ENCODE measurements at places on chromosomes 16 and 17. TPM values are rescaled to one million over a fixed set of nuclear protein-coding genes. Genes with fewer than 3 reads are reported as not detected.

MYLK3 gene
- polyA plus RNA-seq: not detected

ACSM2A gene
- not detected for polyA plus RNA-seq

OR4D1 gene
- not detected for polyA plus RNA-seq

HOXB1 gene
- polyA plus RNA-seq: not detected

GTF3C1 gene
- polyA plus RNA-seq: 16.2 TPM

SETD6 gene
- polyA plus RNA-seq: 9.3 TPM

ORMDL3 gene
- 104 TPM for polyA plus RNA-seq

Measured in naive B cell (primary cell).